GOT3 (cell line): ENCODE measurements at places on chromosomes 2 and 18.

DNA sequence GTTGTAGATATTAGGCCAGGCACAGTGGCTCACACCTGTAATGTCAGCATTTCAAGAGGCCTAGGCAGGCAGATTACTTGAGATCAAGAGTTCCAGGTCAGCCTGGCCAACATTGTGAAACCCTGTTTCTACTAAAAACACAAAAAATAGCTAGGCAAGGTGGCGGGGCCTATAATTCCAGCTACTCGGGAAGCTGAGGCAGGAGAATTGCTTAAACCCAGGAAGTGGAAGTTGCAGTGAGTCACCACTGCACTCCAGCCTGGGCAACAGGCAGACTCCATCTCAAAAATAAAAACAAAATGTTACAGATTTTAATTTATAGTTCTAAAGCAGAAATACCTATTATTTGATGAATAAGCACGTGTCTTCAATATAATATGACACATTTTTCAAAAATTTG, 65.6 kb upstream of the UBXN4 start:
- no peak for DNase-seq

GRCh38 chr2:102044967-102045489, 53.3 kb downstream of the IL1R2 start:
- DNase-seq = no peak

DNA sequence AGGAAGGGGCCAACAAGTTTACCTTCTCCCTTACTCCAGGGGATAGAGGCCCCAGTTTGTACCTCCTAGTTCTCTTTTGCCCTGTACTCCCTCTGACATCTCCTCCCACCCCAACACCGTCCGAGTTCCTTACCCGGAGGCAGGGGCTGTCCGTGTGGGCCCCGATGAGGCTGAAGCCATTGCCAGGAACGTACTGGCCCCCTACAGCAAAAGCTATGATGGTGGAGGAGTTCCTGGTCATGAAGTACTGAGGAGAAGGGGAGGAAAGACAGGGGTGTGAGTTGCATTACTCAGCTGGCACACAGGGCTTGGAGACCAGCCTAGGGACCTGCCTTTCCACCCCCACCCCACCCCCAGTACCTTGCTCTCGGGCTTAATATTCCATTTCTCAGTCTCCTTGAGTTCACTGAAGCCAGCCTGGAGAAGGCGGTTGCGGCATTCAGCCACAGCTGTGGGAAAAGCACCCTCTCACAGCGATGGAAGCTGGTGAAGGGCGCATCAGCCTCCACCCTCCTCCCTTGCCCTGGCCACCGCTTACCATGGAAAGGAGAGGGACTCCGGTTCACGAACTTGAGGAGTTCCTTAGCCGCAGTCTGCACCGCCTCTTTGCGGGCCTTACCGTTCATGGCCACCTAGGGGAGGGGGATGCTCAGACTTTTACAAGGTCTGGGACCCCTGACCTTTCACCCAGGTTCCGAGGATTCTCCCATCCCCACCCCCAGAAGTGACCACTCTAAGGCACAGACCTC, 1.0 kb downstream of the DNPEP start:
- no peak for DNase-seq

DNA sequence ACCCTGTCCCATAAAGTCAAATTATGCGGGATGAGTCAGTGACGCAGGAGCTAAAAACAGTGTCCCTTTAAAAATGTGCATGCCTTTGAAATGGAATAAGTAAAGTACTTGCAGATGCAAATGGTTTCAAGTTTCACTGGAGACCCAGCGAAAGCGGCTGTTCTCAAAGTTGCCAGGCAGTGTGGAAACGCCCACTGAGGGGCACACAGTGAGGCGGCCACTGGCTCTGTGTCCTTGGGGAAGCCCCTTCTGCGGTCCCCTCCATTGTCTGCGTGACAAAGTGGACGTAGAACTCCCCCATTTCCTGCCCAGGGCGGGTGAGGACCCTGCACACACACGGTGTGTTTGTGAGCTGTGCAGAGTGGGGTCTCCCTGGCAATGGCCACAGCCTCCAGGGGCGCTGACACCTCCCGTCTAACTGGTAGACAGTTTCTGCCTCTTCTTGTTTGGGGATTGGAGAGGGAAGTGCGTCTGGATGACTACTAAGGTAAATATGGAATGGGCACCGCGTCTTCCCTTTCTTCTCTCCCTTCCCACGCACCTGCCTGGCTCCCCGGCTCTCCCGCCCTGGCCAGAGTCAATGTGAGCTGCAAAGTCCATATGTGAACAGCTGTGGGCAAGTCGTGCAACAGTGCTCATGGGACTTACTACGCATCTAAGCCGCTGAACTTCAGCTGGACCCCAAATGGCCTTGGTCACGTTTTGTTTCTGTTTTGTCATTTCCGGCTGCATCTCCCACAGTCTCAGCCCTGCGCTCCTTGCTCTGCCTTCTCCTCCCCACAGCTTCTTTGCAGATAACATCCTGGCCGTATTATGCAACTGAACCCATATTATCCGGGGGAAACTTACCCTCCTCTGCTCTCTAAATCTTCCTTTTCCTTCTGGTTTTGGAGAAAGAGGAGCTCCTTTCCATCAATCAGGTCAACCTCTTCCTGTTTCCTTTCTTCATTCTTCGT, 33.7 kb upstream of the ZNF516 start:
- no peak for DNase-seq

GRCh38 chr2:100427111-100427510, 9.6 kb upstream of the CHST10 start:
- DNase-seq = no peak

- DNase-seq = no peak
These were observed 186.5 kb upstream of the ID2 start for GRCh38 chr2:8495189-8495989.

DNA sequence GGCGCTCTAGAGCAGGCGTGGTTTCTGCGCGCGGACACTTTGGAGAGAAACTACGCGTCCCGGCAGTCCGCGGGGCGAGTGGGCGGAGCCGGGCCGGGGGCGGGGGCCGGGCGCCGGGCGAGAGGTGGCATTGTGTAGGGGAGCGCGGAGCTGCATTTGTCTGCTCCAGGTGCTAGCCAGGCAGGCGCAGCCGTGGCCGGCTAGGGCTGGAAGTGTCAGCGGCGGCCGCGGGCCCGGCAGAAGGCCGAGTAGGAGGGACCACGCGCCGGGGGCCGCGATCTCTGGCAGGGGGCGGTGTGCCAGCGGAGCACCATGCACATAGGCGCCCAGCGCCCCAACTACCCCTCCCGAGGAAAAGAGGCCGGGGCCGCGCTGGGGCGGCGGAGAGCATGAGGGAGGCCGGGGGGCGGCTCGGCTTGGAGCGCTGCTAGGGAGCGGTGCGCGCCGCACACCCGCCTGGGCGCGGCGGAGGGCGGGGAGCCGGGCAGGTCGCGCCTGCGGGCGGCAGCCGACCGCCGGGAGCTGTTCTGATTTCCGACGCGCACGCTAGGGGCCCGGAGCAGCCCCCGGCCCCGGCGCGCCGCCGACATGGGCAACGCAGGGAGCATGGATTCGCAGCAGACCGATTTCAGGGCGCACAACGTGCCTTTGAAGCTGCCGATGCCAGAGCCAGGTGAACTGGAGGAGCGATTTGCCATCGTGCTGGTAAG, at the start of gene FMNL2:
Gene FMNL2 (plus strand): TSS at position 159 of the 710 bp plus-strand sequence.
- no peak for DNase-seq

- DNase-seq = no peak
These were observed 266.1 kb downstream of the SOCS6 start for GRCh38 chr18:70554854-70555445.

GRCh38 chr2:174544156-174544555, 53.4 kb downstream of the WIPF1 start:
- no peak for DNase-seq

DNA sequence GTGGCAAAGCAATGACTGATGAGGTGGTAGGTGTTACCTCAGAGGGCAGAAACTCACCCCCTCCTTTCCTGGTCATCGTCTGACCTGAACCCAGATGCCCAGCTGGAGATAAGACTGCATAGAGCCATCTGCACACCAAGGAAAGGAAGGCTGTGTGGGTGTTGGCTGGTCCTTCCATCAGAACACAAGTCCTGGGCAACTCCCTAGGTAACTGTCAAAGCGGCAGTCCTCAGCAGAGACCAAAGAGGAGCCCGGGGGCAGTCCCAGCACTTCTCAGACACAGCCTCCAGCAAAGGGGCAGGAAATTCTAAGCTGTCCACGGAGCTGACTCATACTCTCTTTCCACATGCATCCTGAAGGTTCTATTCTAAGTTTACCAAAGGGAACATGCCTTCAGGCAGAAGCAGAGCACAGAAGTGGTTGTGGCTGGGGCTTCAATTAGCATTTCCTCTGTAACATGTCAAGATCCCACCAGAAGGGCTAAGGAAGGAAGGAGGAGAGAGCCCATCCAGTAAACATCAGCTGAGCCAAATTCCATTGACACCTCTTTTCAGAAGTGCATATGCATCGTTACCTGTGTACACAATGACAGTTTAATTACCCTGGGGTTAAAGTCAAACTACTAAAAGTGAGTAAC, 54.7 kb downstream of the SPRED2 start:
- DNase-seq = no peak

GRCh38 chr2:231900486-231900942, 25.7 kb downstream of the NPPC start:
- DNase-seq = no peak

- DNase-seq = no peak
These were observed 20.8 kb downstream of the CCL20 start for GRCh38 chr2:227834423-227834822.

- DNase-seq = no peak
These were observed 48.5 kb downstream of the WDR33 start for GRCh38 chr2:127762441-127762840.

DNA sequence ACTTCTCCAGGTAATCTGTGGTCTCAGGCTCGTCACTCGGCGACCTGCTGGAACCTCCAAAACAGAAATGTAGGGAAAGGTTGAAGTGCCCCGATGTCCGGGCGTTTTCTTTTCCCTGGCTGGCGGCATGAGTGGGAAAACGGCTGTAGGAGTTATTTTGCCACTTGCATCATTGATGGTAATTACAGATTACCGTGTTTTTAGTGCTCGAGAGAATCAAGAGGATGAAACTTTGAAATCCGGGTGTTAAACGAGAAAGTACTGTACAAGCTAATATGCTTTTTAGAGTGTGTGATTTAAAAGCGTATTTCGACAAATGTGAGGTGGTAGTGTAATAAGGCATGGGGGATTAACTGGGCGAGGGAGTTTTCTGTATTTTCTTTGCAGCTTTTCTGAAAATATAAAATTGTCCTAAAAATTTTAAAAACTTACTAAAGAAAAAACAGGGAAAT, 819 bp downstream of the GRHL1 start:
- no peak for DNase-seq

DNA sequence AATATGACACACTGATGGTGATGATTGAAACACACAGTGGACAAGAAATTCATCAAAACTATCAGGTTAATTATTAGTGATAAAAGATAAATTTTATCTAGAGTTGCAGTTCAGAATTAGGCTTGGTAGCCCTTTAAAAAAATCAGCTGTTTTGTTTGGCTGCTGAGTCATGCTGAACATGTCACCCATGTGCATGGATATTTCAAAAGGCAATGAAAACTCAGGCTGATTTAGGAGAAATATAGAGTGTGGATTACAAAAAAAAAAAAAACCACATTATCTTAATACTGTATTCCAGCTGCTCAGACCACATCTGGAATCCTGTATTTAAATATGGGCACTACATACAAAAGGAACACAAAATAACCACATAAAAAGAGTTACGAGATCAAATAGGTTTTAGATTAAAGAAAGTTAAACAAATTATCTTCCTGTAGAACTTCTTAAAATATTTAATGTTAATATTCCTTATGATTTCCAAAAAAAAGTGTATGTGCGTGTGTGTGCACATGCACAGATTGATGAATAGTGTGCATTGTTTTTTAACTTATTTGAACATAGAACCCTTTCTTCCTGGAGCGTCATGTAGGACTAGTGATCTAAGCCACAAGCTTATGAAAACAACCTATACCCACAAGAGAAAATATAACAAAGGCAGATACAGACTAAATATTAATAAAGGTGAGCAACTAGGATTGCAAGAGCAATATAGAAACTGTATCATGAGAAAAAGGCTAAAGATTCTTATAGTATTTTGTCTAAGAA, 186.2 kb downstream of the STK39 start:
- no peak for DNase-seq
